Activated CD4-positive, alpha-beta T cell treated with anti-CD3 and anti-CD28 coated beads, Interleukin-2, amount 10 ng/mL, durations not matched to agents 7 days and 5 days (primary cell): ENCODE measurements at places on chromosomes 1 and 21. TPM values are rescaled to one million over a fixed set of nuclear protein-coding genes. Genes with fewer than 3 reads are reported as not detected.

CHRM3 gene
- 0.05 TPM for total RNA-seq

PCBP3 gene
- total RNA-seq, result 5.8 TPM

BRINP3 gene
- not detected for total RNA-seq

OR2T29 gene
- not detected for total RNA-seq

OR6N1 gene
- total RNA-seq, result not detected

DNA sequence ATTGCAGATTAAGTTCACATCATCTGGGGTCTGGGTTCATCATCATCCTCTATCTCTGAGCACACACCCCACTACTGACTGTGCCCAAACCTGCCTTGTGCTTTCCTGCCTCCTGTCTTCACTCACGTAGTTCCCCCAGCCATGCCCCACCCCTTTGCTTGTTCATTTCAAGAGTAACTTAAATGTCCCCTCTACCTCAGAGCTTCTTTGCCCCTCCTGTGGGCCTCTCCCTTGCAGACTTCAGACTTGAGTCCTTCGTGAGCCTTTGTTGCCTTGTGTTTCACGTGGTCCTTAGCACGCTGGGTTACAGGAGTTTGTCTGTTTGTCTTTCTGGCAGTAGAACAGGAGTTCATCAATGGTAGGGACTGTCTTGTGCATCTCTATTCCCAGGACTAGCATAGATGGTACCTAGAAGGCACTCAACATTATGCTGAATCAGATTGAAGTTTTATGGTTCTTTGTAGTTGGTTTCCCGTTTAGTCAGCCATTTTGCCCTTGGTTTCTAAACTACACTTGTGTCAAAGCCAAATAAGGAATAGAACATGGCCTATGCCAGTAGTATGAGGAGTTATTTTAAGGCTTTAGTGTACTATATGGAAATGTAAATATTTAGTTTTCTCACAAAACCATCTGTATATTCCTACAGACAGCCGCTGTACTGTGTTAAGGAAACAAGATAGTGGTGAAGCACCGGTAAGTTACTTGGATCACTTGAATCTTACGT, 86.2 kb downstream of the TTC3 start:
- H3K4me3 ChIP-seq, result no peak overlapping the region
- no peaks in the 10 kb centered on the region for H3K27me3 ChIP-seq
- H3K27ac ChIP-seq, result peak overlapping the region; percentile 57
- peaks cover 11% of the 10 kb centered on the region for H3K4me1 ChIP-seq

GRCh38 chr1:85816606-85817005, 108.4 kb upstream of the ZNHIT6 start:
- no peak for DNase-seq
- no peaks in the 10 kb centered on the region for H3K27me3 ChIP-seq
- H3K4me1 ChIP-seq, result no peaks in the 10 kb centered on the region
- no peak overlapping the region for H3K4me3 ChIP-seq

DNA sequence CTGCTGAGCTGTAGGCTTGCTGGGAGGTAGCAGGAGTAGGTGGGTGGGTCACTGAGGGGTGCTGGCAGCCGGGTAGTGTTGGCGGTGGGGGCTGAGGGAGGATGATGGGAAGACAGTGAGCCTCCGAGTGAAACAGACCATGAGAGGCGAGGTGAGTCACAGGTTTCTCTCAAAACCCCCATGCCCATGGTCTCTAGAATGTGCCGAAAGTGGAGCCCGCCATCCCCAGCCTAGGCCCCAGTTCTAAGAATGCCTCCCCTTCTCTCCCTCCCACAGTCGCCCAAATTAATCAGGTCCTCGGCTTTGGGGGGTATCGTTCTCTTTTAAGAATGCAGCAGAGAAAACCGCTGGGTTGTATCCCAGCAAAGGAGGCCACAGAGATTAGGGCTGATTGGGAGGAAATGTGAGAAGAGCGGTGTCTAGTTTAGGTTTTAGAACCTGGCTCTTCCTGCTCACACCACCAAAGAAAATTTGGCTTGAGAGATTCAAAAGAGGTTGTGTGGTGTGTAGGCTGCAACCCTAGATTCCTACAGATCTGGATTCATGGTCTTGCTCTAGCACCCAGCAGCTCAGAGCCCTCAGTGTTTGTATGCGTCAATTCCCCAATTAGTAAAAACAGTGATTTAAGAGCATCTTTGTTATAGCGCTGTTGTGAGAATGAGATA, 27.7 kb upstream of the IL19 start:
- no peak for DNase-seq
- peaks cover 56% of the 10 kb centered on the region for H3K4me1 ChIP-seq
- peaks cover 2% of the 10 kb centered on the region for H3K27me3 ChIP-seq
- peaks cover 6% of the 10 kb centered on the region for H3K36me3 ChIP-seq
- no peak overlapping the region for H3K27ac ChIP-seq
- H3K4me3 ChIP-seq, result no peak overlapping the region

GRCh38 chr1:17119773-17120480, 676 bp upstream of the PADI2 start:
- H3K27ac ChIP-seq, result no peak overlapping the region
- H3K36me3 ChIP-seq, result no peaks in the 10 kb centered on the region
- H3K27me3 ChIP-seq, result peaks cover 42% of the 10 kb centered on the region
- no peak for DNase-seq

- H3K27ac ChIP-seq, result peak overlapping the region; percentile 93
- peaks cover 49% of the 10 kb centered on the region for H3K4me1 ChIP-seq
- H3K27me3 ChIP-seq, result peaks cover 5% of the 10 kb centered on the region
- peak; percentile 9 for DNase-seq
- H3K4me3 ChIP-seq, result peak overlapping the region; percentile 71
These were observed 400 bp downstream of the NCF2 start for GRCh38 chr1:183589874-183590243.

GRCh38 chr1:161956930-161957329, 66.7 kb downstream of the OLFML2B start:
- peaks cover 32% of the 10 kb centered on the region for H3K36me3 ChIP-seq
- peaks cover 34% of the 10 kb centered on the region for H3K4me1 ChIP-seq
- DNase-seq, result no peak
- no peaks in the 10 kb centered on the region for H3K27me3 ChIP-seq
- H3K27ac ChIP-seq, result no peak overlapping the region

- no peak for DNase-seq
- no peak overlapping the region for H3K4me3 ChIP-seq
- H3K27ac ChIP-seq, result no peak overlapping the region
These were observed 69.3 kb upstream of the CASZ1 start for GRCh38 chr1:10865518-10866320.

DNA sequence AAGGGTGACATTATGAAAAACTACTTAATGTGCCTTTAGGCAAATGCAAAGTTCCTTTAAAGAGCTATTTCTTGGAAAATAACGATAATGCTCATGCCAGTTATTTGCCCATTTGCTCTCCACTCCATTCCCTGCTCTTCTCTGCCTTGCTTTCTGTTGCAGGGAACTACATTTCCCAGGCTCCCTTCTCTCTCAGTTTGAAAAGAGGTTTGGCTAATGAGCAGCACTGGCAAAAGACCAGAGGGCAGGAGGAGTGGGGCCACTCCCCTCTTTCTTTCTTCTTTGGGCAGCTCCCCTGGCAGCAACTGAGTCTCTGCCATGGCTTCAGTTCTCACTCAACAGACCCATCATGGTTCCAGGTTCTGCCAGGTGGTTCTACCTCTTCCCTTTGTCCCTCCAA, 130.5 kb downstream of the RWDD3 start:
- no peaks in the 10 kb centered on the region for H3K4me1 ChIP-seq
- H3K27ac ChIP-seq, result no peak overlapping the region
- no peaks in the 10 kb centered on the region for H3K36me3 ChIP-seq
- no peaks in the 10 kb centered on the region for H3K27me3 ChIP-seq
- DNase-seq, result no peak
- H3K4me3 ChIP-seq, result no peak overlapping the region

GRCh38 chr21:29372063-29372802, 73.5 kb downstream of the BACH1 start:
- H3K27me3 ChIP-seq, result no peaks in the 10 kb centered on the region
- H3K4me3 ChIP-seq, result no peak overlapping the region
- H3K4me1 ChIP-seq, result peaks cover 11% of the 10 kb centered on the region
- DNase-seq, result peak; percentile 76

DNA sequence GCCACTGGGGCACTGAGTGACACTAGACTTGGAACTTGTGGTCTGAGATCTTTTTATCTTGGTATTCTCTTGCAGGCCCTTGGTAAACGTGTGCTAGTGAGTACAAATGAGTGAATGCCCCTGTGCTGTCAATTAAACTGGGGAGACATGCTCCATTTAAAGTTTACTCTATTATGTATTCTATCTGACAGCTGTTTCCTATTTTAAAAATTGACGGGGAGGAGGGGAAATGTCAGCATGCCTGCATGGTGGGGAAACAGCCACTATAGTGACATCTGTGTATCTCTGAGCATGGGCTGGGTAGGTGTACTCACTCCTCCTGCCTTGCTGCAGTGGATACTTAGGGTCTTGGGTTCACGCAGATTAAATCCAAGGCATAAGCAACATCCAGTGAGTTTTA, 59.0 kb upstream of the IKBKE start:
- DNase-seq, result no peak
- H3K27me3 ChIP-seq, result no peaks in the 10 kb centered on the region
- H3K4me3 ChIP-seq, result no peak overlapping the region
- H3K27ac ChIP-seq, result no peak overlapping the region
- no peaks in the 10 kb centered on the region for H3K4me1 ChIP-seq

- peaks cover 41% of the 10 kb centered on the region for H3K27me3 ChIP-seq
- no peak overlapping the region for H3K4me3 ChIP-seq
- no peak overlapping the region for H3K27ac ChIP-seq
- no peak for DNase-seq
- H3K4me1 ChIP-seq, result peaks cover 2% of the 10 kb centered on the region
These were observed 375.7 kb upstream of the CAMK1G start for GRCh38 chr1:209207701-209208286.

DNA sequence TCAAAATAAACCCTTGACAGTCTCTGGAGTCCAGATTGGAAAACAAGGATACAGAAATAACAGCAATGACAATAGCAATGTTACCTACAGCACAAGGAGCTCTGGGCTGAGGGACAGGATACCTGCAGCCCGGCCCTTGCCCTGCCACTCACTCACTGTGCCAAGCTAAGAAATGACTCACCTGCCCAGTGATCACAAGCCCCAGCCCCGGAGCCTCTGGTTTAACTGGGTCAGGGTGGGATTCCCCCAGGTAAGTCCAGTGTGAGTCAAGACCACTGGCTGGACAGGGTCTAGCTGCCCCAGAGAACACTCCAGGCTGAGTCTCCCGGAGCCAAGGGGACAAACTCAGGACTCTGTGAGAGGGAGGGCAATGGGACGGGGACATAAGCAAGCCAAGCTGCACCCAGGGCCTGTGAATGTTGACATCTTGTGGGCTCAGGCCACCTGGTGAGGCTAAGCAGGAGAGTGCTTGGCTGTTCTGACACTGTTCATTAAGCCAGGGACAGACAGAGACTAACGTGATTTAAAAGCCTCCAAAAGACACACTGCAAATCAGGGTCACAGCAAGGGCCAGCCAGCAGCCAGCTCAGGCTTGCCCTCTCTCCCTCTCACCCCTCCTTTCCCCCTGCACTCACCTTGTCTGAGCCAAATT, 64.1 kb downstream of the MIS18A start:
- H3K27ac ChIP-seq, result no peak overlapping the region
- H3K4me1 ChIP-seq, result no peaks in the 10 kb centered on the region
- H3K27me3 ChIP-seq, result no peaks in the 10 kb centered on the region
- H3K4me3 ChIP-seq, result no peak overlapping the region
- no peaks in the 10 kb centered on the region for H3K36me3 ChIP-seq

GRCh38 chr1:180402001-180402400, 100.4 kb downstream of the ACBD6 start:
- no peak for DNase-seq
- no peaks in the 10 kb centered on the region for H3K27me3 ChIP-seq
- peaks cover 8% of the 10 kb centered on the region for H3K36me3 ChIP-seq
- no peak overlapping the region for H3K4me3 ChIP-seq

- H3K4me3 ChIP-seq, result no peak overlapping the region
- no peaks in the 10 kb centered on the region for H3K36me3 ChIP-seq
- H3K4me1 ChIP-seq, result peaks cover 3% of the 10 kb centered on the region
- no peak for DNase-seq
- H3K27ac ChIP-seq, result no peak overlapping the region
- no peaks in the 10 kb centered on the region for H3K27me3 ChIP-seq
These were observed 47.2 kb downstream of the ATP6V1G3 start for GRCh38 chr1:198493329-198493728.

DNA sequence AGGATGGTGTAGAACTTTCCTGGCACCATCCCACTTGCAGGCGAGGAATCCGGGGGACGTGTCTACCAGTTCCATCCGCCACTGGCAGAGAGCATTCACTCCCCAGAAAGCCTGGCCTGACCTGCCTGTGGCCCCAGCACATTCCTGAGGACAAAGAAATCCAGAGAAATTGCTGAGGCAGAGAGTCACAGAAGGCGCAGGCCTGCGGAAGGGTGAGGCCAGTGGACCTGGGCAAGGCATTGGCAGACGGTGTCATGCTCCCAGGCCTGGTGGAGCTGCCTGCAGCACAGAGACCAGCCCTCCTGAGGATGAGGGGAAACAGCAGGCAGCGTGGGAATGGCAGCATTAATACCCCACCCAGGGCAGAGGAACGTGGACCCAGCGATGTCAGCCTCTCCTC, 81.2 kb upstream of the F3 start:
- H3K4me3 ChIP-seq, result no peak overlapping the region
- H3K27me3 ChIP-seq, result peaks cover 2% of the 10 kb centered on the region
- no peak for DNase-seq
- no peaks in the 10 kb centered on the region for H3K4me1 ChIP-seq
- H3K36me3 ChIP-seq, result no peaks in the 10 kb centered on the region
- no peak overlapping the region for H3K27ac ChIP-seq

DNA sequence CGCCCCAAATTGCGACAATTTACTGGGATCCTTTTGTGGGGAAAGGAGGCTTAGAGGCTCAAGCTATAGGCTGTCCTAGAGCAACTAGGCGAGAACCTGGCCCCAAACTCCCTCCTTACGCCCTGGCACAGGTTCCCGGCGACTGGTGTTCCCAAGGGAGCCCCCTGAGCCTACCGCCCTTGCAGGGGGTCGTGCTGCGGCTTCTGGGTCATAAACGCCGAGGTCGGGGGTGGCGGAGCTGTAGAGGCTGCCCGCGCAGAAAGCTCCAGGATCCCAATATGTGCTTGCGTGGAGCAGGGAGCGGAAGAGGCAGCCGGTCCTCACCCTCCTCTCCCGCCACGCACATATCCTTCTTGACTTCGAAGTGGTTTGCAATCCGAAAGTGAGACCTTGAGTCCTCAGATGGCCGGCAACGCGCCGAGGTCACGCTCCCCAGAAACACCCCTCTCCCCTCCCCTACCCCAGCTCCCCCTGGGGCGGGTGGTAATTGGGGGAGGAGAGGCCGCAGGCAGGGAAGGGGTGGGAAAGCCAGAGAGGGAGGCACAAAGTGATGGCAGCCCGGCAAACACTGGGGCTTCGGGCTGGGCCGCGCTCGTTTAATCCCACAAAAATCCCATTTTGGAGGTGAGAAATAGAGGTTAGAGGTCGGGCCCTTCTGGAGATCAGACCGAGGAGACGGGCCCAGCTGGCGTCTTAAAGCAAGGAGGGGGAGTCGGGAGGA, 6.2 kb downstream of the SIM2 start:
- peaks cover 30% of the 10 kb centered on the region for H3K4me1 ChIP-seq
- H3K27me3 ChIP-seq, result peaks cover 85% of the 10 kb centered on the region
- peak overlapping the region; percentile 5 for H3K27ac ChIP-seq
